GM04504 (cell line): ENCODE measurements at places on chromosomes 11 and 22.

GRCh38 chr11:86463120-86463519 lies 88.4 kb downstream of the CCDC81 start:
- DNase-seq: no peak

DNA sequence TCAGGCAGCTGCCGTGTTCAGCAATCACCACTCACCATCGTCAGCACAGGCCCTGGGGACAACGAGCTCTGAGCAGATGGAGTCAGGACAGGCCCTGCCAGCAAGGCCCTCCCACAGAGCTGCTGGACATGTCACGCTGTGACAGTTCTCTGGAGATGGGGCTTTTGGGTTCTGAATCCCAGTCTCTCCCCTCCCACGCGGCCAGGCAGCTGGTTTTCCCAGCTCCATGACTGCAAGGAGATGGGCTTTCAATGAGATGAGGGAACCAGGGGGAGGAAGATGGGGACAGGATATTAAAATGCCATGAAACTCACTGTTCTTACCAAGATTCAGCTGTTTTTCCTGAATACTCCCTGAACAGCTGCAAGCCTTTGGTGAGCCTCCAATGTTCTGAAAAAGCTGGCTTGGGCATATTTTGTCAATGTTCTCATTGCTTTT lies 305.9 kb downstream of the BRD1 start:
- DNase-seq: no peak

DNA sequence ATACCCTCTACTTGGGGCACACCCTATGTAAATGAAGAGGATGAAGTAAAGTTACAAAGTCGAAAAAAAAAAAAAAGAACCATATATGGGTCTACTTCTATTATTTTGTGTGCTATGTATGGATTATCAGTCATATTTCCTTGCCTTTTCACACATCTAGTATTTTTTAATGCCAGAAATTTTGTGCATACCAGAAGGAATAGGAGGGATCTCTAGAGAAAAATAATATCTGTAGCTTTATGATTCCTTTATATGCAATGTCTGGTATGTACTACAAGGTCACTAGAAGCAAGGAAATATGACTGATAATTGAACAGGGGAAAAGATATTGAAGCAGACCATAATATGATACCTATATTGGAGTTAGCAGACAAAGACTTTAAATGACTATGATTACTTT lies 713.4 kb downstream of the OPCML start:
- no peak for DNase-seq

- no peak for DNase-seq
Observed at GRCh38 chr11:17152306-17152705, 55.5 kb downstream of the PIK3C2A start.

GRCh38 chr11:84524422-84525051 lies 1102.6 kb downstream of the DLG2 start:
- DNase-seq: no peak

GRCh38 chr11:45023065-45023365 lies 72.3 kb upstream of the TP53I11 start:
- DNase-seq: no peak

DNA sequence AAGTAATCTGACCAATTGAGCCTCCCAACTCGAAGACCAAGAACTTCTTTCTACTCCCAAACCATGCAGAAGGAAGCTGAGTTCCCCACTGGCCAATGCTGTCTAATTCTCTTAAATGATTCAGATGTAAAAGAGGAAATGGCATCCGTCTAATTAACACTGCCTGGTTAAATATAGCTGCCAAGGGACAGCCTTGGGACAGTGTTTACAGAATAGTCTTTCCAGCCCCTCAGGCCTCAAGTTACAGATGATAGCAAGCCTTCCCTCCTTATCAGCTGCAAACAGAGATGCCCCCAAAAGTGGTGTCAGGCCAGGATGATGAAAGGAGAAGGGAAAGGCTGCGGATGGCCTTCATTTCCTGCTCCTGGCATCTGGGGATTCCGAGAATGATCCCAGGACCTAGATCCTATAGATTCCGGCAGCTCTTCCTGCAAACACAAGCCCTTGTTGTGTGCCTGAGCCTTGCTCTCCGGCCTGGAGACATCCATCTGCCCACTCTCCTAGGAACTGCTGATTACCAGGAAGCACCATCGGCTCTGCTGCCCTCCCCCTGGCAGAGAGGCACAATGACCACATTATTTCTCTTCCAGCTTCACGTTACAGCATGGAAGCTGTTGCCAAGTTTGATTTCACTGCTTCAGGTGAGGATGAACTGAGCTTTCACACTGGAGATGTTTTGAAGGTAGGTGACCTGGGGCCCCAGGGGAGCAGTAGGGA lies 13.5 kb upstream of the TMA7B start:
- no peak for DNase-seq

DNA sequence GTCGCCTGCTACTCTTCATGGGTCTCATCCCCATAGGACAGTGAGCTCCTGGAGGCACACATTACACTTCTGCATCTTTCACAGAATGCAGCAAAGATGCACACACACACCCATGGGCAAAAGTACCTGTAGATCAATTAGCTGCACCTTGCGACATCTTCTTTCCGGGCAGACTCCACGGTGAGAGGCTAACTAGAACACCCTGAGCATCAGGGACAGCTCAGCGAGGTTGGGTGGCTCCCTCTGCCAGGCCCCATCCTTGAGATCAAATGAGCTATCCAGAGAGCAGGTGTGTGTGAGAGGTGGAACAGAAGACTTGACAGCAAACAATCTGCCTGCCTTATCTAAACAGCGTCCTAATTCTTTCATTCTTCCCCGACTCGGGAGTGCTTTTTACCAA lies 96.1 kb upstream of the BID start:
- no peak for DNase-seq

DNA sequence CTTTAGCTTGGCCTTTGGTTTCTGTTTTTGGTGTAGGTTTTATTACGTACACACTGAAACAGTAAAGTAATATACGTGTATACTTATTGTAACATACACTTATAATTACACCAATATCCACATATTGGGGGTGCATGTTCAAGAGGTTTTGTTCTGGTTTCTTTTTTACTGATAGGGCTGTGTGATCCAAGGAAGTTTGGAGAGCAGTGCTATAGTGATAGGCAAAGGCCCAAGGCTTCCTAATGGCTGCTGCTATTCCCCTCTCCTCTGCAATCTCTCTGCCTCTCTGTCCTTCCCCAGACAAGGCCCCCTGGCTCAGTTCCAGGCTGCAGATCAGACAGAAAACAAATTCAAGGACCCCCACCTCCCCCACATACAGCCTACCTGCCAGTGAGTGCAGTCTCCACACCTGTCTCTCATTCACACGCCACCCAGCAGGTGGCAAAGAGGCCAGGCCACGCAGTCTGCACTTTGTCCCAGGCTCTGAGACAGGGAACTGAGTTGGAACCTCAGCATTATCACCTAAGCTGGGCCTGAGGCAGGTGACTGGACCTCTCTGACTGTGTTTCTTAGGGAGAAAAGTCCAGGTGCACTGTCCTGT lies 15.1 kb downstream of the TMEM184B start:
- no peak for DNase-seq
